ENCODE measurements at places on chromosomes 6 and 20.
A peak's percentile ranks its signal among the peaks of the same experiment; 100 is the strongest.

DNA sequence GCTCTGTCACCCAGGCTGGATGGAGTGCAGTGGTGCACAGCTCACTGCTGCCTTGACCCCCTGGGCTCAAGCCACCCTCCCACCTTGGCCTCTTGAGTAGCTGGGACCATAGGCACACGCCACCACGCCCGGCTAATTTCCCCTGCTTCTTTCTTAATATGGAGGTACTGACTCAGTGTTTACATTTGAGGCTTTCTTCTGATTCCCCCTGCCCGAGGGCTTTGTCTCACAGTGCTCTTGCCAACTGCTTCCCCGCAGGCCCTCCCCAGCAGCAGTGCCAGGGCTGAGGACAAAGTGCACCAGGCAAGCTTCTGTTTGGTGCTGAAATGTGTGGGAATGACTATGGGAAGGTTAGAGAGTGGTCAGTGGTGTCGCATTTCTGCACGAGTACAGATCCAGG lies 34.8 kb downstream of the NR2E1 start:
- no peak for DNase-seq

GRCh38 chr6:118913161-118913560 lies 19.2 kb downstream of the ASF1A start:
- no peak for DNase-seq

DNA sequence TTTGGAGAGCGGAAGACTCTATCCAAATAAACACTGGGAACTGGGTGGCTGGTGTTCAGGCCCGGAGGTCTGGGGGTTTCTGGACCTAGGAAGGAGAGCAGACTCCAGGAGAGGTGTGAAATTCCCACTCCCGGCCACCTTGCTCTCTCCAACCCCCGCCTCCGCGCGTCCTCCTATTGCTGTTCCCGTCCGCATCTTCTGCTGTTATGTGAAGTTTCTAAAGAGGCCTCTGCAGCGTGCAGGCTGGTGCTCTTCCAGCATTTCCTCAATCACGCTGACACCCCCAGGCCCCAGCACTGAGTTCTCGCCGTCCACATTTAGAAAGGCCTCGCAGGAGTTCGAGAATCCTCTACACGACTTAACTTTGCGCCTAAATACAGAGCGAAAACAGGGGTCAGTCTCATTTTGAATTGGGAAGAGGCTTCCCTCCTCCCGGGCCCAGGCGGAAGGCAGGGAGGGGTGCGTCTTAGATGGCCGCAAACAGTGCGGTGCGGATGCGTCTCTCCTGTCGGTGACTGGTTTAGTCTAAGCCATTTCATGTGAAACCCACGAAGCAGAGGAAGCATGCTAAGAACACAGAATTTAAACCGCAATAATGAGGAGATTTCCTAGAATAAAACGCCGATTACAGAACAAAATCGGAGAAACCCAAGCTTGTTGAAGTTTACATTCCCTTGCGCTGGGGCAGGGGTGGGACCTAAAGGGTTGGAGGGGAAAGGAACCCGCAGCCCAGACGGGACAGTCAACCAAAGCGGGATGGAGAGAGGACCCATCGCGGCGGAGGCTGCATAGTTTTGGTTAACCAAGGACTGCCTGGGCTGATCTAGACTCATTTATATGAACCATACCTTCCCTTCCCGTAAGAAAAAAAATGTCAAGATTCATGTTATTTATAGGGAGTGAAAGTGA lies 4.0 kb upstream of the FOXF2 start:
- no peak for DNase-seq

DNA sequence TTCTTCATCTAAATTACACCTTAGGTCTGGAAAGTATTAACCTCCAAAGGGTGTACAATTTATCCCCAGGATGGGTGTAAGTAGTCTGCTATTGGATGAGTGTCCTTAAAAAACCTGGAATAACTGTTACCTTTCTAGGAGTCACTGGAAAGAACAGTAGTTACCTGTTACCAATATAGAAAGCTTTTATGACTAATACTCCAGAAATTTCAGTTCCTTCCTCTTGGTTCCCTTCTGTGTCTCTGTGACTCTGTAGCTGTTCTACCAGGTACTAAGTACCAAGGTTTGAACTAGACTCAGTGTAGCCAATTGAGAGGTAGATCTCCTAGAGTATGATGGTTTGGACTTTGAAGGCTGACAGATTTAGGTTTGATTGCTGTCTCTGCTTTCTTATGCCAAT lies 47.0 kb upstream of the TBX18 start:
- DNase-seq = no peak

- DNase-seq = no peak
These were observed 44.9 kb downstream of the ISM1 start for GRCh38 chr20:13265941-13266340.

GRCh38 chr6:25266456-25267100 lies 12.6 kb upstream of the CARMIL1 start:
- DNase-seq = no peak

- no peak for DNase-seq
These were observed 16.4 kb downstream of the SYNJ2 start for GRCh38 chr6:157997893-157998608.

DNA sequence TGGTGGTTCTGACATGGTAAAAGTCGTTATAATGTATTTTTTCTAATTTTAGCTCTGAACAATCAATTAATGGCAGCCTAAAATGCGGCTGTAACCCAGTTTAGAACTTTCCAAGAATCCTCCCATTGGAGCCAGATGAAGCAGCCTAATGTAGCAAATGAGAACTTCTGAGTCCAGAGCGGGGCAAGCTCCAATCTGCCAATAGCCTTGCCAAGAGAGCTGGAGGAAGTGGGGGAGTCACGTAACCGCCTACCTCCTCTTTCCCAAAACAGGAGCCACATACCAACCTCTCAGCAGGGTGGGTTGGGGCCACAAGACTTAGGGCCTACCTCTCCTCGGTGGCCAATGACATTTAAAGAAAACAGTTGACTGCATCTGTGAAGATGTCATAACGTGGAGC lies 230.6 kb downstream of the SOD2 start:
- no peak for DNase-seq

GRCh38 chr6:25042984-25043725 lies 107.4 kb upstream of the RIPOR2 start:
- DNase-seq = no peak

- no peak for DNase-seq
These were observed 222.8 kb upstream of the CDYL start for GRCh38 chr6:4553387-4553786.

DNA sequence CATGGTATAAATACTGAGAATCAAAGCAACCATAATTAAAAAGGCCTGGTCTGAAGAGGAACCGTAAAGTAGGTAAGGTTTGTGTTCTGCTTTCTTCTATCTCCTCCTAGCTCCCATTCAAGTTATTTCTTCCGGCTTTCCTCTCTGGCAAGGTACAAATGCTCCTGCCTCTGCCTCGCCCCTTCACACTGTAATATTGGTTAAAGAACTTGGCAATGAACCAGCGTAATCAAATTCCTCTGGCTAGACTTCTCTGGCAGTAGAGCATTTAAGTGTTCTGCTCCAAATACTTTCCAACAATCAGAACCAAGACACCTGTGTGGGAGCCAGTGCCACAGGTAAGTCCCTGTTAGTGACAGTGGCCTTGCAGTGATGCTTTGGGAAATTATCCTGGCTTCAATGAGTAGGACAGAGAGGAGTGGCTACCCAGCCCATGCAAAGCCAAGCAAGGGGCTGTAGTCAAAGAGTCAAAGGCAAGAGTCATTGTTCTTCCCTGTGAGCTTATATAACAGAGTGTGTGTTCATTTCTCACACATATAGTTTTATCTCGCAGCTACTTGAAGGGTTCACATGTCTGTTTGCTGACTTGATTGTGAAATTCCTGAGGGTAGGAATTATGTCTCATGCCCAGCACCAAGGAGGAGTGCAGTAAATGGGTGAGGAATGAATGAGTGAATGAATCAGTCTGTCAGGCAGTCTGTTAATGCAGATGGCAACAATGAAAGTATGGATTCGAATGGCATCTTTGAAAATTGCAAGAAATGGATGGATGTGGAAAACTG lies 329.3 kb downstream of the NRN1 start:
- DNase-seq = no peak

- DNase-seq = no peak
These were observed 93.8 kb downstream of the RIN2 start for GRCh38 chr20:19851861-19852260.

DNA sequence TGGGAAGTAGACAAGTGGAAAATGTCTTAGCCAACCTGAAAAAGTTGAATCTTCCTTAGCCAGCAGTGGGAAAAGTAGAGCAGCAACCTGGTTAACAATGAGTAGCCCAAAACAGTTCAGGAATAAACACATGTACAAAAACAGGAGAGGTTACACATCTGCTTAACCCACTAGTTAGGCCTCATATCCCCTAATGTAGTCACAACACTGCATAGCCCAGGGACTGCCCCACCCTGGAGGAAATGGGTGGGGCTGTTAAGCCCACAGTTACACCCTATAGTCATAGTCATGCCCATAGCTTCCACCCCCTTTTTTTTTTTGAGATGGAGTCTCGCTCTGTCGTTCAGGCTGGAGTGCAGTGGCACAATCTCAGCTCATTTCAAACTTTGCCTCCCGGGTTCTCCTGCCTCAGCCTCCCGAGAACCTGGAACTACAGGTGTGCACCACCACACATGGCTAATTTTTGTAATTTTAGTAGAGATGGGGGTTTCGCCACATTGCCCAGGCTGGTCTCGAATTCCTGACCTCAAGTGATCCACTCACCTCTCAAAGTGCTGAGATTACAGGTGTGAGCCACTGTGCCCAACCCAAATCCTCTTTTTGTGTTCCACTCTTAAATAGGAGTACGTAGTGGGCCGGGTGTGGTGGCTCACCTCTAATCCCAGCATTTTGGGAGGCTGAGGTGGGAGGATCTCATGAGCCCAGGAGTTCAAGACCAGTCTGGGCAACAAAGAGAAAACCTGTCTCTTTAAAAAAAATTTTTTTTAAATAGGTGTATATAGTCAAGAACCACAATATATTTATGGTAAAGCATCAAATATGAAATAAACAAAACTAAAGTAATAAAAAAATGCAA lies 24.5 kb downstream of the ILRUN start:
- peak; percentile 43 for DNase-seq

DNA sequence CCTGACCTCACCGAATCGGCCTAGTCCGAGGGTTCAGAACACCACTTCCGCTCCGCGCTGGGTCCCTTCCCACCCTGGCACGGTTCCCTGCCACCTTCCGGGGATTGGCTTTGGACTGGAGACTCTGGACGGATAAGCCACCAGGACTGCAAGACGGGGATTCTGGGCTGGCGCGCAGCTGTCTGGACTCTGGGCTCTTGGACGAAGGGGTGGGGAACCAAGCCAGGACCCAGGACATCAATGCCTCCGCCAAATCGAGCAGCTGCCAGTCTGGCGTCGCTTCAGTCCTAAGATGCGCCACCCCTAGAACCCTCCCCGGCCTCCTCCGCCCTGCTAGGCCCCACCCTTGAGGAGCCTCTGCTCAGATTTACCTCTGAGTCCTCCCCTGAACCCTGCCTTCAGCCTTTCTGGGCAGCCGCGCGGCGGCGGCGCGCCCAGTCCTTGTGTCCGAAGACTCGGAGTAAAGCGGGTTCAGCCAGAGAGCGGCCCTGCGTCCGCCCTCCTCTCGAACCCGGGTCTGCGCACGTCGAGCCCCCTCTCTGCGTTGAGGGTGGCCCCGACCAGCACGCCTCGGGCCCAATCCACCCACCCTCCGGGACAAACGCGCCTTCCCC lies 1.2 kb downstream of the KCNK17 start:
- no peak for DNase-seq

- no peak for DNase-seq
These were observed 396.8 kb downstream of the CDKAL1 start for GRCh38 chr6:20931093-20931492.

DNA sequence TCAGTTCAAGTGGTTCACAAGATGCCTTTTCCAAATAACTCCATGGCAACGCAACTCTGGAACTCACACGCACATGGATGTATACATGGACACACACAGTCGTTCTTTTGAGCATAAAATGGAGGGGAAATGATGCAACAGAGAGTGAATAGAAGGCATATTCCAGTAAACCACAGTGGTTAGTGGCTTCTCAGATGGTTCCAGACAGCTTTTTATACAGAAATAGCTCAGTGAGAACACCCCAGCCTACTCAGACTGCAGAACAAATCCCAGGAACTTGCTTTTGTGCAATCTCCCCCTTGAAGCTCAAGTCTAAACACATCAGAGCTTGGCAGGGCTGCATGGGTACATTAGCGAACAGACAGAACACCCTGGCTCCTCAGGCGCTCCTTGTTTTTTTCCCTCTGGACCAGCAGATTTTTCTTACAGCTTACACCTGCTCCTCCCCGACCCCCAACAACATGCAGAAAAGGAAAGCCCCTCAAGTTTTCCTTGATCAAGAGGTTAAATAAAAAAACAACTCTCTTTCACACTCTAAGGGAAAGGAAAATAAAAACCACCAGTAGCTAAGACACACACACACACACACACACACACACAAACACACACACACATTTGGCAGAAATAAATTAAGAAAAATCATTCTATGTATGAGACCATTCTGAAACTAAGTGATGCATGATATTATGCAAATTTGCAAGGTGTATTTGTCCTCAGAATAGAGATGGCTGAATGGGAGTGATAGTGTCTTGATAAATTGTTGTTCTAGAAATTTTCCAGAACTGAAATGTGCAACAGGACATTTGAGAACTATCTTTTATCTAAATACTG lies 51.2 kb upstream of the RANBP9 start:
- no peak for DNase-seq

DNA sequence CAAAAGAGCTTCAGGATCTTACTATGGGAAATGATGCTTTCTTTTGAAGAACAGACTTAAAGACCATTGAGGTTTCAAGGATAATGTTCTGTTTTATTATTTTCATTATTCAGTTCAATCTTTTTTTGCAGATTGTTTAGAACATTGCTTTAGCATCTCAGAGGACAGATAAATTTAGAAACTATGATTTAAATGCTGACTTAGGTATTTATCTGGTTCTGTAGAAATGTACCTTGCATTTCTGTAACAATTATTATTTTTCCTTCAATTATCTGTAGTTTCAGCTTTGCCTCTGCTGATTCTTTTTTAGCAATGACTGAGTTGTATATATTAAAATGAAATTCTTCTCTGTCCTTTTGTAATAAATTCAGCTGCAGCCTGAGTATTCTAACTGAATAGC lies 205.4 kb upstream of the PCSK2 start:
- no peak for DNase-seq

- no peak for DNase-seq
These were observed 6.1 kb upstream of the C6orf58 start for GRCh38 chr6:127570739-127571389.

GRCh38 chr6:25476126-25476525 lies 175.9 kb upstream of the SCGN start:
- no peak for DNase-seq

DNA sequence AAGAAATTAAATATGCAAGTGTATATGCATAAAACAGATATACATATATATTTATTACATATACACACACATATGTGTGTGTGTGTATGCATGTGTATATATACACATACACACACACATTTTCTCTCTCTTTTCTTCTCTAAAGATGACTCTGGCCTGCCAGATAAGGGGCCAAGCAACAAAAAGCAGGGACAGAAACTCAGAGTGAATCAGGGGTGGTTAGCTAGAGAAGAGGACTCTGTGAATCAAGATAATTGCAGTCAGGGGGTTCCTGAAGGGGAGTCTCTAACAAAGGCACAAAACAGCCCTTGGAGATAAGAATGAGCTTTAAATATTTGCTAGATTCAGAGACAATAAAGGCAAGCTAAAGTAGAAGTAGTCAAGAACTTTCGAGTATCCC lies 650.5 kb downstream of the UTRN start:
- no peak for DNase-seq

GRCh38 chr6:1222728-1223595 lies 88.9 kb upstream of the FOXQ1 start:
- no peak for DNase-seq

Data from activated CD4-positive, alpha-beta T cell treated with anti-CD3 and anti-CD28 coated beads for 24 hours (primary cell).